ENCODE measurements at places on chromosomes 16 and 17. TPM values are rescaled to one million over a fixed set of nuclear protein-coding genes. Genes with fewer than 3 reads are reported as not detected.

DNA sequence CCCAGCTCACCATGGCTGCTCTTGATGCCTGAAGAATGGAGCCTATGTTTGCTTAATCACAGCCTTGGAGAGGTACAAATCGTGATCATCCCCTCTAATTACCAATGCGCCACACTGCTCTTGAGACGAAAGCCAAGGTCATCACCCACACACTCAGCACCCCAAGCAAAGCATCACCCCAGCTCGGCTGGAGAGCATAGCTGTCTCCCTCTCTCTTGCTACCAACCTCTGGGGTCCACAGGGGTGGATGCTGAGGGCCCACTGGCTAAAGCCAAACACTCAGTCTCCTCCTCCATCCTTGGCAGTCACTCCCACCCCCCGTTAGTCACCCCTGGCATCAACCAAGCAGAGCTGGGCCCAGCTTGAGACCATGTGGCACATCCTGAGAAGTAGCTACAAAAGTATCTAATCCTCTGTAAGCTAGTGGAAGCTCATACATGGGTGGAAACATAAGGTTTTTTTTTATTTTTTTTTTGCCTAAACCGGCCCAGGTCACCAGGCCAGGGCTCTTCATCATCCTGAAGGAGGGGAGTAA, 44.8 kb downstream of the PIMREG start:
- H3K27ac ChIP-seq: no peak overlapping the region
- no peaks in the 10 kb centered on the region for H3K36me3 ChIP-seq
- no peaks in the 10 kb centered on the region for H3K4me1 ChIP-seq
- H3K4me3 ChIP-seq: no peak overlapping the region
- peaks cover 4% of the 10 kb centered on the region for H3K27me3 ChIP-seq

PERCC1 gene
- total RNA-seq: not detected

DNA sequence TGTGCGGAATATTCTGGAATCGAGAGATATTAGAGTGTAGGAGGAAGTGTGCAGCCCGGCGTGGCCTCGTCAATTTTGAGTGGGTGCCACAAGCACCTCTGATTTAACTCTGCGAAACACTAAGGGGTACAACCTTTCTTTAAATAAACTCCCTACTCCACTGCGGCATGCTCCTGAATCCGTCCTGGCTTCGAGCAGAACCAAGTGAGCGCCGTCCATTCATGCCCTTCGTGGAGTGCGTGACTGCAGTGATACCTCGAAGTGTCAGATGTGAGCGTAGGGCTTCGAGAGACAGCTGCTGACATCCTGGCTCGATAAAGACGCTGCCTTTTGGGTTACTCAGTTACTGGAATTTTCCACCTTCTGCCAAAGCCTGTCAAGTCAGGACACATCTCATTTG, 128.8 kb downstream of the FOXL1 start:
- H3K4me1 ChIP-seq: no peaks in the 10 kb centered on the region
- no peak overlapping the region for H3K27ac ChIP-seq
- no peak for DNase-seq
- no peaks in the 10 kb centered on the region for H3K36me3 ChIP-seq
- peaks cover 25% of the 10 kb centered on the region for H3K27me3 ChIP-seq

GRCh38 chr16:65771707-65772106, 594.8 kb upstream of the CDH5 start:
- H3K27ac ChIP-seq: no peak overlapping the region
- no peak for DNase-seq
- H3K4me1 ChIP-seq: no peaks in the 10 kb centered on the region
- no peak overlapping the region for H3K4me3 ChIP-seq
- no peaks in the 10 kb centered on the region for H3K36me3 ChIP-seq

DNA sequence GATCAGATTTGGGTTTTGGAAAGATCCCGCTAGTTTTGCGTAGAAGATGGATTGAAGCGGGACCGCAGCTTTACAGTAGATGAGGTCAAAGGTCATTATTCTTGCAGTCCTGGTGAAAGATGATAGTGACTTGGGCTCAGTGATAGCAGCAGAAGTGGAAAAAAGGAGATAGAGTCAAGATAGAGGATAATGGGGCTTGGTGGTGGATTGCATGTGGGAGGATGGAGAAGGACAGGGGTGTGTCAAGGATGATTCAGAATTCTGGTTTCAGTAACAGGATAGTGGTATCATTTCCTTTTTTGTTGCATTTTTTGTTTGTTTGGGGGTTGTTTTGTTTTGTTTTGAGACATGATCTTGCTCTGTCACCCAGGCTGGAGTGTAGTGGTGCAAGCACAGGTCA, 28.7 kb downstream of the CHD9NB start:
- H3K4me1 ChIP-seq: no peaks in the 10 kb centered on the region
- no peak overlapping the region for H3K4me3 ChIP-seq
- DNase-seq: no peak
- H3K27me3 ChIP-seq: no peaks in the 10 kb centered on the region
- H3K27ac ChIP-seq: no peak overlapping the region

DNA sequence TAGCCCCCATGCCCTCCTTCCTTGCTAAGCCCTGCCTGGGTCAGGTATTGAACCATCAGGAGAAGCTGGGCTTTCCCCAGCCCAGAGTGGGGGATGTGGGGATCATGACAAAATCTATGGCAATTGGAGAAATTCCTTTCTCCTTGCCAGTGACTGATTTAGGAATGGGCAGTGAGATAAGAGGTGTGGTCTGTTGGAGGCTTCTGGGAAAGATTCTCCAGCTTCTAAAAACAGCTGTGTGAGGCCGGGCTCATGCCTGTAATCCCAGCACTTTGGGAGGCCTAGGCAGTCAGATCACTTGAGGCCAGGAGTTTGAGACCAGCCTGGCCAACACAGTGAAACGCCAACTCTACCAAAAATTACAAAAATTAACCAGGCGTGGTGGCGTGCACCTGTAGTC, 69.1 kb downstream of the SRCIN1 start:
- H3K4me1 ChIP-seq: no peaks in the 10 kb centered on the region
- H3K36me3 ChIP-seq: no peaks in the 10 kb centered on the region
- H3K4me3 ChIP-seq: no peak overlapping the region
- no peak overlapping the region for H3K27ac ChIP-seq
- peaks cover 61% of the 10 kb centered on the region for H3K27me3 ChIP-seq

- H3K27ac ChIP-seq: no peak overlapping the region
- H3K4me3 ChIP-seq: no peak overlapping the region
- peaks cover 24% of the 10 kb centered on the region for H3K4me1 ChIP-seq
- H3K27me3 ChIP-seq: peaks cover 79% of the 10 kb centered on the region
- no peaks in the 10 kb centered on the region for H3K36me3 ChIP-seq
Observed at GRCh38 chr17:34584805-34585416, 5.5 kb downstream of the TMEM132E start.

DNA sequence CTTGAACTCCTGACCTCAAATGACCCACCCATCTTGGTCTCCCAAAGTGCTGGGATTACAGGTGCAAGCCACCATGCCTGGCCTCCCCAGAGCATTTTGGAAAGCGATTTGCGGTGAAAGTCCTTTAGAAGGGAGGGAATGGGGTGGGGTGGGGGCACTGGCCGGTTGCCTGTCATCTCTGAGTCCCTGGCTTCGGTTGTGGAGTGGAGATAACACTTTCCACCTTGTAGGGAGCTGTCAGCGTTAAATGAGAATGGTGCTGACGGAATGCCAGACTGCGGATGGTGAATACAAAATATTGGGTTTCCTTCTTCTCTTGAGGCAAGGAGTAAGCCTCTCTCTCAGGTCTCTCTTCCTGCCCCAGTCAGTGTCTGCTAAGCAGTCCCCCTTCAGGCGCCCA, 5.2 kb upstream of the WNT3 start:
- peaks cover 41% of the 10 kb centered on the region for H3K27me3 ChIP-seq
- no peak for DNase-seq
- no peak overlapping the region for H3K27ac ChIP-seq
- peaks cover 15% of the 10 kb centered on the region for H3K4me1 ChIP-seq
- no peaks in the 10 kb centered on the region for H3K36me3 ChIP-seq
- H3K4me3 ChIP-seq: no peak overlapping the region

ARHGDIA gene
- total RNA-seq: 89.9 TPM

GRCh38 chr16:57166451-57166850, 19.4 kb downstream of the PSME3IP1 start:
- H3K36me3 ChIP-seq: no peaks in the 10 kb centered on the region
- H3K27ac ChIP-seq: no peak overlapping the region
- no peaks in the 10 kb centered on the region for H3K27me3 ChIP-seq
- peaks cover 28% of the 10 kb centered on the region for H3K4me1 ChIP-seq
- H3K4me3 ChIP-seq: no peak overlapping the region

DNA sequence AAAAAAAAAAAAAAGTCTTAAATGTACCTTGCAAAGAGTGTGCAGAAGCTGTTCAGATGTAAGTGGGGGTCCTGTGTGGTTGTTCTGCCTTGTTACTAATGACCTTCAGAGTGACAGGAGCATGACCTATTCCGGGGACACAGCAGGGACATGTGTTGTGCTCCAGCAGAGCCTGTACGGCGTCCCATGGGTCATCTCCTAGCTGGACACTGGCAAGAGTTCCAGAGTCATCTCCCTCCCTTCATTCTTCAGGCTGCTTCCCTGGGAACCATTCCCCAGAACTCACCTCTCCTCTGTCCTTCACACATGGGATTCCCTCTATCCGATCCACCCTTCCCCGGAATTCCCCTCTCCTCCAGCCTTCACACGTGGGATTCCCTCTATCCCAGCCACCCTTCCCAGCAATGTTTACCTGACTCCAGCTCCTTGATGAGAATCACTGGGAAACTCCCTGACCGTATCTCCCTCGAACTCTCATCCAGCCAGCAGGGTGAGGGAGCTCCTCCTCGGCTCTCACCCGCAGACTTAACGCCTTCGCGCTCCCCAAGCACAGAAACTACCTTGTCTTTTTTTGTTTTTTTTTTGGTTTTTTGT, 85.8 kb downstream of the MRM3 start:
- H3K4me3 ChIP-seq: no peak overlapping the region
- peak overlapping the region; percentile 22 for H3K27ac ChIP-seq
- DNase-seq: no peak
- H3K4me1 ChIP-seq: peaks cover 29% of the 10 kb centered on the region
- H3K27me3 ChIP-seq: no peaks in the 10 kb centered on the region
- no peaks in the 10 kb centered on the region for H3K36me3 ChIP-seq
